ENCODE measurements at places on chromosomes 1 and 21.

- no peak for DNase-seq
Observed at GRCh38 chr1:66416295-66416694, 117.7 kb upstream of the SGIP1 start.

DNA sequence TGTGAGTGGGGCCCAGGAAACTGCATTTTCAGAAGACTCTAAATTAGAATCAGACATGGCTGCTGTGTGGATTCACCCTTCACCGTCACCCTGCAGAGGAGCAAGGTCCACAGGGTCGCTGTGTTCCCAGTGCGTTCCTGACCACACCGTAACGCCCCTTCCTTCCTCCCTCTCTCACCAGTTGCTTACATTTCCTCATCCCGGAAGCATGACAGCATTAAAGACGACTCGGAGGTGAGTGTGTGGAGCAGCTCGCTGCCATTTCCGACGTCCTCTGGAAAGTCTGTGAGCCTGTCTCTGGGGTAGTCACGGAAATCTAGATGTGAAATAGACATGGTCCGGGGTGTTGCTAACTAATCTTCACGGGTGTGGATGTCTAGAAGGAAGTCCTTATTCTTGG, 45.9 kb downstream of the FAAP20 start:
- DNase-seq: no peak

- DNase-seq: no peak
Observed at GRCh38 chr1:201059871-201060555, 36.5 kb upstream of the KIF21B start.

DNA sequence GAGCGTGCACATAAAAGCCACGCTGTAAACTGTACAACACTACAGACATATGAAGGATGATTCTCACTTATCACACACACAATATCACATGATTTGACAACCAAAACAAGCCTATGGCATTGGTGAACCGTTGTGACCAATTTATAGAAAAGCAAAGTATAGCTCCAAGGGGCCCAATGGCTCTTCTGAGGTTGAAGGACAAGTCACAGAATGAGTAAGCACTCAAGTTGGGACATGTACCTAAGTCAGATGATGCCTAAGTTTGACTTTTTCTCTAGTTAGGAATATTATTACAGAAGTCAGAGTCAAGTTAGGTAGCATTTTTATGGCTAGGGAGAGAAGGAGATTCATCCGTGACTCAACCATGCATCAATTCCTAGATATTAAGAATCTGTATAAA, 45.7 kb downstream of the PLPP3 start:
- DNase-seq: no peak

Measured in stimulated activated CD8-positive, alpha-beta memory T cell treated with anti-CD3 and anti-CD28 coated beads, Interleukin-15, amount 100 ng/mL, for 24 hours (primary cell).